ENCODE measurements at places on chromosomes 5 and 9.

- peak; percentile 96 for DNase-seq
Observed at GRCh38 chr5:177086654-177087397, at the start of gene FGFR4. TSS of gene FGFR4 (plus strand) at chr5:177086915. CDS start at chr5:177089603, 2,688 bp downstream.

DNA sequence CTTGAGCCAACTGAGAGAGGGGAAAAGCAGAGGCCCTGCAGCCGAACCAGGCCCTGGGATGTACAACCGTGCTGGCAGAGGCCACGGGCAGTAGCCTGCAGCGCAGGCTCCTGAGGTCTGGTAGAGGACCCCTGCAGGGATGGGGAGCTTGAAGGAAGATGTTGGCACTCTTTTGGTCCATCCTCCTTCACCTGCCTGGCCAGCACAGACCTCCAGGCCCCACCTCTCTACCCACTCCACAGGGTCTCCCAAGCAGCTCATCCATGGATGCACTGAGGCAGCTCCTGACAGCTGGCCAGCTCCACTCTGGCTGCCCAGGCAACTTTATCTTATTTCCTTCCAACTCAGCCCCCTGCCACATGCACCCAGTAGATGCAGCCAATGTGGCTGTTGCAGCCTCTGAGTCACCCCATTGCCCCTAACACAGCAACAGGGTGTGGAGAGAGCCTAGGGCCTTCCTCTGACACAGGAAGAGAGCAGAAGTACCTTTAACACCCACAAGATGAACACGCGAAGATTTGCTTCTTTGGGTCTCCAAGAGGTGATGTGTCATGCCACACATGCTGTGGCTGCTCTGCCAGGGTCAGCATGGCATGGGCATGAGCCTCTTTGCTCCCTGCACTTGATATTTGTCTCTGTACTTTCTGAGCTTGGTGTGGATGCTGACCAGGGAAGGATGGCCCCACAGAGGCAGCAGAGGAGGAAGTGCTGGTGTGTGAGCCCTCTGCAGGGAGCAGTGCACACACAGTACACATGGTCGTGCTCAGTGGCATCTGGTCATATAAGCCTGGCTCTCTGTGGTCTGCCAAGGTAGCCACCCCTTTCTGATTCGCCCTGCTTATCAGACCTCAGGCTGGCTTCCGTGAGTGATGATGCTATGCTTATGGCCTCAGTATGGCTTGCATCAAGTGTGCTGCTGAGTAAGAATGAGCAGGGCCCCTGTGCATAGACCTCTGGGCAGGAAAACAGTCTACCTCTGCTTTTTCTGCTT is 117.2 kb downstream of the NRG2 start:
- no peak for DNase-seq

- DNase-seq = no peak
Observed at GRCh38 chr9:114090798-114091197, 8.3 kb downstream of the KIF12 start.

DNA sequence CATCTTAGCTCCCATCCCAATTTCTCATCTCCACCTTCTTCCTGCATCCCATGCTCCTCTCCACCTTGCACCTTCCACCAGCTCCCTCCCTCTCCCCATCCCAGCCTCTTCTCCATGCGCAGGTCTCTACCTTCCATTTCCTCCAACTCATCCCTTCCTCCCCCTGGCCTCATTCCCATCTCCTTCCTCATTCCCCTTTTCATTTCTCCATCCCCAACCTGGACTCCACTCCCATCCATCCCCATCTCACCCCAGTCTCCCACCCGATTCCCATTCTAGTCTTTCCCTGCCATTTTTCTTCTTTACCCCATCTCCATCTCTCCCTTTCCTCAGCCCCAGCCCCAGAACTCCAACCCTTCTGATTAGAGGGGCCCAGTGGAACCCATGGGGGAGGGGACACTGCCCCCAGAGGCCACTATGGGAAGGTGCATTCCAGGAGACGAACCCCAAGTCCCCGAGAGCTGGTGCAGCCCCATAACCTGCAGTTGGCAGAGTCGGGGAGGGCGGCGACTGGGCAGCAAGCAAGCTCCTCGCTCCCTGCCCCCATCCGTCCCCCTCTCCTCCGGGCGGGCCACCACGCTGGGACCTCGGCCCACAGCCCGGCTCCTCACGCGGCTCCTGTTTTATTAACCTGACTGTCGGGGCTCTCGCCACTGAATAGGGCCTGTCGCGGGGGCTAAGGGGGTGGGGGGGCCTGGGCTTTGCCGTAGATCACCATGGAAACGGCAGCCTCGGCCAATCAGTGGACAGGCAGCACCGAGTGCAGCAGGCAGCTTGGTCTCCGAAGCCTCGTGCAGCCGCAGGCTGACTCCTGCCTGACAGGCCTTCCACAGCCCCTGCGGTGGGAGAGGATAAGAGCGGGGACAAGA is 66.7 kb downstream of the PCDH1 start:
- DNase-seq = peak; percentile 95

- no peak for DNase-seq
Observed at GRCh38 chr5:107806705-107807104, 136.0 kb upstream of the EFNA5 start.

- no peak for DNase-seq
Observed at GRCh38 chr5:13740471-13740870, 204.0 kb downstream of the DNAH5 start.

GRCh38 chr9:6230037-6230780 is 14.6 kb downstream of the IL33 start:
- no peak for DNase-seq

DNA sequence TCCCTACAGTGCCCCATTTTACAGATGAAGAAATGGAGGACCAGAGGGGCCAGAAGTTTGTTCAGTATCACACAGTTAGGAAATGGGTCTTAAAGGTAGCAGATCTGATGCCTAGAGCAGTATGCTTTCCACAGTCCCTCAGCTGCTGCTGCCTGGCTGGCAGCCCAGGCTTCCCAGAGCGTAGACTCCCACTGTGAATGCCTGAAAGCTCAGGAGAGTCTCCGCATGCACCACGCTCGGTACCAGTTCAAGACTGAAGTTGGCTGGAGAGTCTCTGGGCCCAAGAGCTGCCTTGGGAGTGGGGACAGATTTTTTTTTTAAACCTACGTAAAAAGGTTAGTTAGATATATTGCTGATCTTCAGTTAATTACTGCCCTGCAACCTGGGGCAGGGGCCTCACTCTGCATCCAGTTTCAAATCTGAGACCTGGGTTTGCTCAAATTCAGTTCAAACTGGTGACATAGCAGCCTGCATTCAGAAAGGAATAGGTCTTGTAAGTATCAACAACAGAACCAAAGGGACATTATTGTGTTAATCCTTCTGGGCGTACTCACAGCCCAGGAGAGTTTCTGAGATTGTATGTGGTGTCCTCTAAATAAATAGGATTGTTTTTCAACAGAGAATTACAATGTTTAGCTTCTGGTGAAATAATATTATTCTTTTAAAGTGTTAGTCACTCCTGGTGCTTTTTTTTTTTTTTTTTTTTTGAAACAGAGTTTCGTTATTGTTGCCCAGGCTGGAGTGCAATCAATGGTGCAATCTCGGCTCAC is 8.3 kb downstream of the NANS start:
- no peak for DNase-seq

DNA sequence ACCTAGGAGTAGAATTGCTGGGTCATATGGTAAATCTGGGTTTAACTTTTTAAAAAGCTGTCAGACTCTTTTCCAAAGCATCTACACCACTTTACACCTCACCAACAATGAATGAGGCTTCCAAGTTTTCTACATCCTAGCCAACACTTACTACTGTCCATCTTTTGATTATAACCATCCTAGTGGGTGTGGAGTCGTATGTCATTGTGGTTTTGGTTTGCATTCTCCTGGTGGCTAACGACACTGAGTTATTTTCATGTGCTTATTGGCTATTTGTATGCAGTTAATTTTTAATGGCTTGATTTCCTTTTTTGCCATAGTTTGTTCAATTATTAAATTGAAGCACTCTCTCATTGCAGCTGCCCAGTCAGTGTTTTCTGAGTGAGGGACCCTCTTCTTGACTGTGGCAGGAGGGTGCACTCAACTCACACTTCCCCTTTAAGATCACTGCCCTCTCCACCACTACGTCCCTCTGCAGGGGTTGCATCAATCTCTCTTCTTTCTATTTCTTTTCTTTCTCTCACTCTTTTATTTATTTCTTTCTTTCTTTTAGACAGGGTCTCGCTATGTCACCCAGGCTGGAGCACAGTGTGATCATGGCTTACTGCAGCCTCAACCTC is 182.3 kb downstream of the C9orf152 start:
- no peak for DNase-seq

GRCh38 chr9:114616684-114617520 is 5.8 kb downstream of the TMEM268 start:
- no peak for DNase-seq

- peak; percentile 80 for DNase-seq
Observed at GRCh38 chr5:171207256-171207847, 101.7 kb upstream of the TLX3 start.

GRCh38 chr5:53364061-53364460 is 116.4 kb upstream of the FST start:
- DNase-seq = peak; percentile 13

DNA sequence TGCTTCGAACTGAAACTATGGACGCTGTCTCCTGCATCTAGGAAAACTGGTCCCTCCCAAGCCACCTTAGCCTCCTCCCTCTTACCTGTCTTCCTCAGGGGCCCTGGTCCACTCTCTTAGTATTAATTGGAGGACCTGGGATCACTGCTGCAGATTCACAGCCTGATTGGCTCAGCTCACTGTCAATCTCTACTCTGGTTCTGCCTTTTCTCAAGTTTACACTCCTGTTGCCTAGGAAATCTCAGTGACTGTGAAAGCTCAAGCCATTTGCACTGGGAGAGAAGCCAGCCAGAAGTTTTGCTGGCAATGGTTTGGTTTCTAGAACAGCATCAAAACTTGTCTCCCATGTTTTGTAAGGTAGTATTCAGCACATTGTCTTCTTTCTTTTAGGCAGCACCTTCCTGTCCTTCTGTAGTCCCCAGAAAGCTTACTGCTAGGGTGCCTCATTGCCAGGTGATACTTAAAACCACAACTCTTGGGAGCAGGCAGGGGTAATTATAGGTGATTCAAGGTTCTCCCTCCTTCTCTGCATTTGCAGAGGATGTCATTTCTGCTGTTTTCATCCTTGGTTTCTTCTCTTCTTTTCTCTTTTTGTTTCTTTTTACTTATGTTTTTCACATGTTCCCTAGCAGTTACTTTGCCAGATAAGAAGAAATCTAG is at the start of gene CAPSL:
Gene CAPSL (minus strand): TSS at position 55 of the 660 bp plus-strand sequence. CDS start 17,502 bp downstream, outside the sequence.
- peak; percentile 98 for DNase-seq

GRCh38 chr9:81132318-81132717 is 557.0 kb downstream of the TLE1 start:
- DNase-seq = no peak

DNA sequence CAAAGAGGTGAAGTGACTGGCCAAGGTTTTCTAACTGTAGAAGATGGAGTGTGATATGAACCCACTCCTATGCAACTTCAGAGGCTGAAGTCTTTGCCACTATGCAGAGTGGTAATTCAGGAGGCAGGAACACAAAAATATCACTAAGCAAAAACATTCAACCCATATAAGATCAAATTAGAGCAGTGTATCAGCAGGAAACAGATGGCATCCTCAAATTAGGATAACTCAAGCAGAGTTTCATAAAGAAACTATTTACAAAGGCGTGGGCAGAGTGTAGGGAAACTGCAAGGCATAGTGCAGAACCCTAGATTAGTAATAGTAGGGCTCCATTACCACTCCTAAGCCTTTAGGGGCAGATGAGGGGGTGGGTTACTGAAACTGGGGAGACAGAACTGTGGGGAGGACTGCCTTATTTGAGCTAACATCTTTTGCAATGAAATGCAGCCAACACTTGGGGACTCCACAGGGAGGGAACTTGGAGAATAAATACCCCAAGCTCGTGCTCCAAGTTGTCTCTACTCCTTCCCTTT is 72.2 kb downstream of the PTTG1 start:
- DNase-seq = no peak

- peak; percentile 3 for DNase-seq
Observed at GRCh38 chr5:6159832-6160430, 218.4 kb downstream of the MED10 start.

GRCh38 chr5:149995385-149996204 is 4.9 kb downstream of the TIGD6 start:
- no peak for DNase-seq

DNA sequence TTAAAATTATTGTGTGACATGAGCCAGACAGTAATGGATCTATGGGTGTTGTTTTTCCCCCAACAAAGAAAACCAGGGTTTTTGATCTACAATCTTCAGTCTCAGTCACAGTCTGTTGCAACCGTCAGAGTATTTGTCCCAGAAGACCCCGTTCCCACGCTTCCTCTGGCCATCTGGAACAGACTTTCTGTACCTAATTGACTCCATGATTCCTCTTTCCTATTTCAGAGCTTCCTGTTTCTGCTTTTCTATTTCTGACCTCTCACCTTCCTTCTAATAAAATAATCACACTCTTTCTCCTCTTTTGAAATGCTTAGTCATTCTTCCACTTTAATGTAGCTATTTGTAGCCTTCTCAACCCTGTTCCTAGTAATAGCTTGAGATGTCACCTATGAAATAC is 1044.8 kb downstream of the DTWD2 start:
- DNase-seq = no peak

DNA sequence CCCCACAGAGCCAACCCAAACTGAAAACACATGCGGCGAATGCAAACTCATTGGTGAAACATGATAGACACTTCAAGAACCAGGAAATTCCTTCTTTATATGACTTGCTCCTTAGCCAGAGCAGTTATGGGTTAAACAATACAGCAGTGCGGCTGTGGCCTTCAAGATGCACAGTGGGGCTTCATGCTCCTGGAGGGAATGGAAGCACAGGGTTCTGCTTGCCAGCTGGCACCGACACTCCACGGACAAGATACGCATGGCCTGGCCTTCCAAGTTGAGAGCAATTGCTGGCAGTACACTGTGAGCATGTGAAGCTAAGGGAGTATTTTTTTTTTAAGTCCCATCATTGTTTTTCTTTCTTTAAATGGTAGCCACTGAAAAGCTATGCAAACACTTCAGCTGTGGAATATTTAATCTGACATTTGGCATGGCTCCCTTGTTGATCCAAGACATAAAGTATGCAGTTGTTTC is 451.6 kb upstream of the CD180 start:
- DNase-seq = no peak

- no peak for DNase-seq
Observed at GRCh38 chr9:83019246-83019645, 43.7 kb downstream of the RASEF start.

DNA sequence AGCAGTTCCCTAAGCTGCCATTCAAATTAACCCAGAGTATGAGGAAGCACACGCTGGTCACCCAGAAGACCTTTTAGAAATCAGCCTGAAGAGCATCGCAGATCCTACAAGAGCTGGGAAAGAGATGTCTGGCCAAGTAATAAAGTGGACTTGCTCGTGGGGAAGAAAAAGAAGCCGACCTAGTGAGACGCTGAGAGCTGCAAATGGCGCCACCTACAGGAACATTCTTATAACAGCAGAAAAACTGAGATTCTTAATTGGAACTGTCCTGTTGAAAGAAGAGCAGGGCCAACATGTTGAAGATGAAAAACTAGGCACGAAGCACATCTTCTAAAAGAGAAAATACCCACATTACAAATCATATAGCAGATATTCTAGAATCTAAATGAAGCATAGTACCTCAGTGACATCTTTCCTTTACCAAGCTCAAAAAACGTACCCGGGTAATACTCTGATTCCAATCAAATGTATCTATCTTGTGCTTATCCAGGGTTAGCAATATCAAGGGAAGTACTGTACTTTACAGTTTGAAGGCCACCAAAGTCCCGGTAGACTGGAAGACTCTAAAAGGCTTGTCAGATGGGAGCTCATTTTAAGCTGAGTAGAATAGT is 3.9 kb upstream of the GNAQ start:
- peak; percentile 86 for DNase-seq
